K562 (cell line): ENCODE measurements at places on chromosomes 4 and X. TPM values are rescaled to one million over a fixed set of nuclear protein-coding genes. Genes with fewer than 3 reads are reported as not detected.

Gene LARP1B
- 32.9 and 37.9 TPM in 2 replicates for total RNA-seq

Gene SCML2
- 19.0 and 19.6 TPM in 2 replicates for total RNA-seq

Gene TRO
- total RNA-seq: 0.74 and 1.7 TPM in 2 replicates

Gene TRIML1
- not detected in 2 replicates for total RNA-seq

Gene NELFA
- 59.6 and 63.0 TPM in 2 replicates for total RNA-seq

Gene COL25A1
- 0.40 and 0.58 TPM in 2 replicates for total RNA-seq

Gene TMEM31
- total RNA-seq: not detected in 2 replicates

Gene MAGEB2
- total RNA-seq: 88.8 and 93.1 TPM in 2 replicates

Gene CSAG2
- total RNA-seq: not detected in 2 replicates

Gene IBSP
- not detected in 2 replicates for total RNA-seq

Gene HPGD
- total RNA-seq: 3.3 and 3.5 TPM in 2 replicates

Gene PNMA6A
- 6.3 and 6.9 TPM in 2 replicates for total RNA-seq

Gene GAGE1
- total RNA-seq: 608 and 670 TPM in 2 replicates

Gene ABLIM2
- total RNA-seq: not detected in 2 replicates

Gene RIBC1
- total RNA-seq: 0.20 and 0.51 TPM in 2 replicates

Gene FAM200B
- 23.2 and 25.4 TPM in 2 replicates for total RNA-seq

Gene FRAS1
- total RNA-seq: 0.07 and 0.11 TPM in 2 replicates

Gene PLAC8
- 0.27 and 0.58 TPM in 2 replicates for total RNA-seq

Gene REST
- 23.2 and 24.0 TPM in 2 replicates for total RNA-seq

Gene TMPRSS11B
- not detected in 2 replicates for total RNA-seq

Gene SYP
- total RNA-seq: 2.1 and 3.0 TPM in 2 replicates

Gene SCARB2
- 16.6 and 18.4 TPM in 2 replicates for total RNA-seq

Gene USP17L15
- not detected in 2 replicates for total RNA-seq

Gene RBPJ
- 39.2 and 41.1 TPM in 2 replicates for total RNA-seq

Gene BEX4
- total RNA-seq: 135 and 149 TPM in 2 replicates

Gene ASB5
- total RNA-seq: not detected in 2 replicates

Gene CACNA1F
- 0.04 TPM in 2 replicates for total RNA-seq

Gene DACH2
- total RNA-seq: not detected in 2 replicates

Gene WNK3
- total RNA-seq: 0.02 and 0.11 TPM in 2 replicates

Gene ELOVL6
- 50.4 and 55.0 TPM in 2 replicates for total RNA-seq

Gene MAGEB10
- 0.47 and 0.55 TPM in 2 replicates for total RNA-seq

Gene DUX4
- total RNA-seq: not detected in 2 replicates

Gene NUDT10
- total RNA-seq: not detected in 2 replicates

Gene IL1RAPL1
- total RNA-seq: 0.04 TPM in 1 of 2 replicates, not detected in the other

Gene MAGEB6
- total RNA-seq: 0.11 TPM in 1 of 2 replicates, not detected in the other

Gene UPF3B
- 17.9 and 19.7 TPM in 2 replicates for total RNA-seq

Gene SCRG1
- total RNA-seq: not detected in 2 replicates

Gene VSIG4
- total RNA-seq: 0.47 and 0.49 TPM in 2 replicates

Gene ELK1
- 62.5 and 74.9 TPM in 2 replicates for total RNA-seq

Gene CXorf49
- not detected in 2 replicates for total RNA-seq

Gene COL4A6
- total RNA-seq: 0.02 and 0.09 TPM in 2 replicates

Gene SPANXB1
- total RNA-seq: not detected in 2 replicates

Gene PDCL2
- 1.2 and 1.7 TPM in 2 replicates for total RNA-seq

Gene DUSP21
- total RNA-seq: 0.85 and 1.3 TPM in 2 replicates

Gene HMX1
- not detected in 2 replicates for total RNA-seq
